ENCODE measurements at places on chromosomes 12 and 14.

GRCh38 chr12:127241072-127241817 lies 1025.7 kb upstream of the TMEM132C start:
- no peak for DNase-seq

DNA sequence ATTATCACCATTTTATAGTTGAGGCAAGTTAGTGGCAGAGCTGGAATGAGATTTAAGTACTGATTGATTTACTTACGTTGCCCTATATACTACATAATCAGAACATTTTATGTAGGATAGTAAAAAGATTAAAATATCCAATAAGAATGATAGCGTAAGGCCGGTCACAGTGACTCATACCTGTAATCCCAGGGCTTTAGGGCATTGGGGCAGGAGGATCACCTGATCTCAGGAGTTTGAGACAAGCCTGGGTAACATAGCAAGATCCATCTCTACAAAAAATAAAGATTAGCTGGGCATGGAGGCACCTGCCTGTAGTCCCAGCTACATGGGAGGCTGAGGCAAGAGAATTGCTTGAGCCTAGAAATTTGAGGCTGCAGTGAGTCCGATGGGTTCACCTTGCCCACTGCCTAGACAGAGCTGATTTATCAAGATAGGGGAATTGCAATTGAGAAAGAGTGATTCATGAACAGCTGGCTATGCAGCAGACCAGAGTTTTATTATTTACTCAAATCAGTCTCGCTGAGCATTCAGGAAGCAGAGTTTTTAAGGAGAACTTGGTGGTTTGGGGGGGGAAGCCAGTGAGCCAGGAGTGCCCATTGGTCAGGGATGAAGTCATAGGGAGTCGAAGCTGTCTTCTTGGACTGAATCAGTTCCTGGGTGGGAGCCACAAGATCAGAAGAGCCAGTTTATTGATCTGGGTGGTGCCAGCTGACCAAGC lies 24.7 kb upstream of the SGPP1 start:
- DNase-seq: peak; percentile 53

- no peak for DNase-seq
Measured at GRCh38 chr14:92931681-92932447, 8.9 kb downstream of the CHGA start.

- DNase-seq: no peak
Measured at GRCh38 chr14:35898217-35898775, 72.2 kb downstream of the BRMS1L start.

DNA sequence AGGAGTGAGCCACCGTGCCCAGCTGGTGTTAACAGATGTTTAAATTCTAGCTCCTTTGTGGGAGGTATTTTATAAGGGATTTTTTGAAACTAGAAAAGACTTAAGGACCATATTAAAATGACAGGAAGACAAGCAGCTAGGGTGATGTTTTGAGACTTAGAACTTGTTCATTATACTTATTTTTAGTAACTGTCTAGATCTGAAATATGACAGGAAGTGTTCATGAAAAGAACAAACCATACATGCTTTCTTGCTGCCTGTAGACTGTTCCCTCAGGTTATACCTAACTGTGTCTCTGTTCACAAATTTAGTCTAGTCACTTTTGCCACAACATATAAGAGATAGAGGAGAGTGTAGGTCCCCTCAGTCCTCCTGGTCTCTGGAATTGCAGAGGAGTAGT lies 36.9 kb upstream of the KCNH3 start:
- DNase-seq: no peak
